ENCODE measurements at places on chromosomes 16 and 17.

DNA sequence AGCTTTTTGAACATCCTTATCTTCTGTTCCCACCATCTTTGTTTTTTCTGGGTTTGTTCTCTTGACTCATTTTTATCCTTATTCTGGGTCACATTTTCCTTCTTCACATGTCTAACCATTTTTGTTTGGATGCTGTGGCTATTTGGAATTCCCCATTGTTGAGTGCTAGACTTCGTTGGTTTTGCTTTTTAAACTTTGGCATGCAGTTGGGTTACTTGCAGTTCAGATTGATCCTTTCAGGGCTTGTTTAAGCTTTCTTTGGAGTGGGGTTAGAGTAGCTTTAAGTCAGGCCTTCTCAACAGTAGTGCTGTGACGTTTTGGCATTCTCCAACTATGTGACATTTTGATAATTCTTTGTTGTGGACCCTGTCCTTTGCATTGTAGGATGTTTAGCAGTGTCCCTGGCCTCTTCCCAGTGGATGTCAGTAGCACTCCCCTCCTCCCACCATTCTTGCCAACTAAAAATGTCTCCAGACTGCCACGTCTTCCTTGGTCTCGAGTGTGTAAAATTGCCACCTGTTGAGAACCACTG is 21.1 kb downstream of the PRMT7 start:
- DNase-seq: no peak

- no peak for DNase-seq
These were observed 7.2 kb upstream of the SLC52A1 start for GRCh38 chr17:5042157-5043022.

DNA sequence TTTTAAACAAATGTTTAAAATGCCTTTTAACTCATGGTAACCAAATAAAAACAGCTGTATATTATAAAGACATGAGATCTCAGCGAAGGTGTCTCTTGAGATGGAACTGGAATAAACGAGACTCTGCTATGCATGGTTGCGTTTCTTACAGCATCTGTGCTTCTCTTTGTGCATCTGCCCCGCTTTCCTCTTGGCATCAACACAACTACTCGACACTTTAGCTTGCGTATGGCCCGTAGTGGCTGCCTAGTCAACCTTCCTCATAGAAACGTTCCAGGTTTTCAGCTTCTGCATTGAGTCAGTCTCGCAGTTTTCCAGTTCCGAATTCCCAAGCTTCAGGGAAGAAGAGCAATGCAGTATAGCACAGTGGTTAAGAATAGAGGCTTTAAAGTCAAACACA is 214.9 kb downstream of the CEP112 start:
- DNase-seq: no peak

- DNase-seq: no peak
These were observed 98.8 kb downstream of the SYCE1L start for GRCh38 chr16:77297996-77298395.

GRCh38 chr17:40884708-40885512 is at the start of gene KRT20:
Gene KRT20, minus strand, starts transcription at chr17:40885242. Its CDS starts 57 bp downstream, at chr17:40885185.
- peak; percentile 11 for DNase-seq

DNA sequence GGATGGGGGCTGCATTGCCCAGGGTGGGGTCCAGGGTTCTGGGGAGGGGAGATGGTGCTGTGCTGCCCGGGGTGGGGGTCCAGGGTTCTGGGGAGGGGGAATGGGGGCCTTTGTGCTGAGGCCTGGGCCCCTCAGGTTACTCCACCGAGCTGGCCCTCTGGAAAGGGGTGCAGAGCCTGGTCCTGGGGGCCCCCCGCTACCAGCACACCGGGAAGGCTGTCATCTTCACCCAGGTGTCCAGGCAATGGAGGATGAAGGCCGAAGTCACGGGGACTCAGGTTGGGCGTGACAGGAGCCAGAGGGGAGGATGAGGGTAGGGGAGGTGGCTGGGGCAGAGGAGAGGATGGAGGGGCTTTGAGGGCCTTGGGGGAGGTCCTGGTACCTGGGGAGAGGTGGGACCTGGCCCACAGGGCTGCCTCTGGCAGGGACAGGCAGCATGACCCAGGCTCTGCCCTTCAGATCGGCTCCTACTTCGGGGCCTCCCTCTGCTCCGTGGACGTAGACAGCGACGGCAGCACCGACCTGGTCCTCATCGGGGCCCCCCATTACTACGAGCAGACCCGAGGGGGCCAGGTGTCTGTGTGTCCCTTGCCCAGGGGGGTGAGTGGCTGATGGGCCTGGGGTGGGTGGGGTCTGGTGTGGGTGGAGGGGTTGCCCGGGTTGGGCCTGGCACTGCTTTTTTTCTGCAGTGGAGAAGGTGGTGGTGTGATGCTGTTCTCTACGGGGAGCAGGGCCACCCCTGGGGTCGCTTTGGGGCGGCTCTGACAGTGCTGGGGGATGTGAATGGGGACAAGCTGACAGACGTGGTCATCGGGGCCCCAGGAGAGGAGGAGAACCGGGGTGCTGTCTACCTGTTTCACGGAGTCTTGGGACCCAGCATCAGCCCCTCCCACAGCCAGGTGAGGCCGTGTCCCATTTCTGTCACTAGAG is 7.8 kb downstream of the ITGAX start:
- DNase-seq: no peak

DNA sequence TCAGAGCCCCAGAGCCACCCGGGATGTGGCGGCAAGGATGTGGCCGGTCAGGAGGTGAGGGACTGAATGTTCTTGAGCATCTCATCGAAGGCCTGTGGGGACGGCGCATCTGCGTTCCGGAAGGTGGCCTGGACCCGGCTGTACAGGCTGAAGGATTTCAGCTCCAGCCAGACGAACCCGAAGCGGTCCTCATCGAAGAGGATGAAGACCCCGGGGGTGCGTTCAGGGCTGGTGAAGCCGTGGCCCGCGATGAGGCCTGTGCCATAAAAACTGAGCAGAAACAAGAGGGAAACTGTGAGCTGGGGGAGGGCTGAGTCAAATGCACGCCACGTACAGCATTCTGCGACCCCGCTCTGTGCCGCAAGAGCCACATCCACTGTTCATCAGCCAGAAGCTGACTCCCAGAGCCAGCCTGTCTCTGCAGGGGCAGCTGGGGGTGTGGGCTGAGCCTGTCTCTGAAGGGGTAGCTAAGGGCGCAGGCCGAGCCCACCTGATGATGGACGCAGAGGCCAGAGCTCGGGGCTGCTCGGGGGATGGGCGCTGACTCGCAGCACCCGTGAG is 14.1 kb upstream of the C16orf95 start:
- DNase-seq: no peak

- DNase-seq: no peak
These were observed 31.7 kb upstream of the LCMT1 start for GRCh38 chr16:25079637-25080378.

DNA sequence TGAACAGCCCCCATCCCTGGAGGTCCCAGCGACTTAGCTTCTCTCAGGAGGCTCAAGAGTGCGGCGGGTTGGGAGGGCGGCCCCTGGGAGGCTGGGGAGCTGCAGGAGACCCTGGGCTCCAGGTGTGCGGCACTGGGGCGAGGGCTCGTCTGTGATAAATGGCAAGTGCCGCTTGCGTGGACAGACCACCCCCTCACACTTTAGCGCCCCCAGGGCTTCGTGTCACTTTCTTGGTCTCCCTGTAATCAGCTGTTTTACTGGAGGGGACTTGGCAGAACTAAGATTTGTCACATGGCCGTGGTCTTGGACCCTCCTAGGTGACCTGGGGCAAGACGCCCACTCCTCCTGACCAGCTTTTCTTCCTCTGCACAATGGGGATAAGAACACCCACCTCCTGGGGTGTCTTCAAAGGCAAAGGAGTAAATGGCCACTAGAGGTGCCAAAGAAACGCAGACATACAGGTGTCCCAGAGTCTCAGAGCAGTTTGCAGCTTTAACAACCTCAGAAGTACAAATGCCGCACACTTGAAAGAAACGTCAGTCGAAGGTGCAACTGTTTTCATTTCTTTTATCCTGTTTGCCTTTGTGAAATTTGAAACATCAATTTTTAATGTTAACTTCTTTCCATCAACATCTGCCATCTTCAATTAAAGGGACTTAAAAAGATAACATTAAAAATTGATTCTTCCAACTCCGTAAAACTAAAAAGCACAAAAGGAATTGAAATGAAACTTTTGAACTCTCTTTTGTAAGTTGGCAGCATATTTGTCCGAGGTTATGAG is 946 bp downstream of the OSGIN1 start:
- peak; percentile 61 for DNase-seq

GRCh38 chr17:77534137-77534536 is 393.4 kb downstream of the SEC14L1 start:
- no peak for DNase-seq

DNA sequence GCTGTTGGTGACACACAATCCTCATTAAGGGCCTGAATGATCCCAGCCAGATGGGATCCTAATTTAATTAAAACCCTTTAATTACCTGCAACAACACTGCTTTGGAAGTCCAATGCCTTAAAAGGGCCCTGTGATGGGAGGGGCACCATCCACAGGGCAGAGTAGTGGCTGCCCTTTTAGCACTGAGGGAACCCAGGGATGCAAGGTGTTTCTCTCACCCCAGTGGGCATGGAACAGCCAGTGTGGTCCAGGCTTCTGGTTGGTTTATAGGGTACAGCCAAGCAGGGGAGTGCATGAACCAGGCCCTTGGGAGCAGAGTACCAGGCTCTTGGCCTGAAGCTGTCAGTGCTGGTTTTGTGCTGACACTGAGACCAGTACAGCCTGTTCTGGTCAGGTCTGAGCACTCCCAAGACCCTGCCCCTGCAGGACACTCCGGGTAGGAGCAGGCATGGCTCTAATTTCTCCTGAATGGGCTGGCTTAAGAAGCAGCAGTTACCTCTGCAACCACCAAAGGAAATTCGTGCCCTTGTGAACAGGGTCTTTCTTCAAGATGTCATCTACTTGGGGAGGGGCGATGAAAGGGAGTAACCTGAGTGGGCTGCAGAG is 9.9 kb downstream of the NXPH3 start:
- no peak for DNase-seq

GRCh38 chr17:68021963-68022362 is 13.6 kb upstream of the KPNA2 start:
- no peak for DNase-seq

DNA sequence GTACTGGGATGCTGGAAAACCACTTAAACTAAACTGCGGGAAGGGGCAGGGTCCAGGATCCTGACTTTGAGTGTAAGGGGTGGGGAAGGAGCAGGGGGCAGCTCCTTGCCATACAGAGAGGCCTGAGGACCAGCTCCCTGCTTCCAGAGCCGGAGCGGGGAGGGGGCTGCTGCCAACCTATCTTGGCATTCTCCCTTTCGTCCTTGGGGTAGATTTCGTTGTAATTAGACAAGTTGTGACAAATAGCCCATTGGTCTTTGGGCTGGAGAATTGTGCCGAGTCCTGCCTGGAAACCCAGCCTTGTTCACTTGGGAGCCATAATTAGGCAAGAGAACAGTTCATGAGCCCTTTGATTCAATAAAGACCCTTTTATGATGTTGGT is 175.5 kb downstream of the RAB11FIP4 start:
- no peak for DNase-seq

GRCh38 chr16:85126705-85127378 is 14.6 kb upstream of the CIBAR2 start:
- peak; percentile 29 for DNase-seq

DNA sequence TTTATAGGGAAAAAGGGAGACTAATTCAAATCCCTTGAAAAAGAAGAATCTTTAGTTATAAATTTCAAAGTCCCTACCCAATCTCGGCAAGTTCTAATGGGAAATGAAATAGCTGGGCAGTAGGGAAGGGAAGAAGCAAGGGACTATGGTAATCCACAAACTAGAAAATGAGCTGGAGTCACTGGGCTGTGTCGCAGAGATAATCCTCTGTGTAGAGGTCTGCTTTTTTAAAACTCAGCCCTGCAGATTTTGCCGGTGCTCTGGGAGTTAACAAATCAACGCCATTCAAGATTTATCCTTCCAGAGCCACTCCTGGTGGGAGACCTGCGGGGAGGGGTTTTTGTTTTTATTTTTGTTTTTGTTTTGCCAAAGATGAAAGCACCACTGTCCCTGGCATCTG is 20.8 kb downstream of the SNX11 start:
- no peak for DNase-seq

GRCh38 chr17:49456183-49456965 is 38.7 kb upstream of the NGFR start:
- DNase-seq: no peak

DNA sequence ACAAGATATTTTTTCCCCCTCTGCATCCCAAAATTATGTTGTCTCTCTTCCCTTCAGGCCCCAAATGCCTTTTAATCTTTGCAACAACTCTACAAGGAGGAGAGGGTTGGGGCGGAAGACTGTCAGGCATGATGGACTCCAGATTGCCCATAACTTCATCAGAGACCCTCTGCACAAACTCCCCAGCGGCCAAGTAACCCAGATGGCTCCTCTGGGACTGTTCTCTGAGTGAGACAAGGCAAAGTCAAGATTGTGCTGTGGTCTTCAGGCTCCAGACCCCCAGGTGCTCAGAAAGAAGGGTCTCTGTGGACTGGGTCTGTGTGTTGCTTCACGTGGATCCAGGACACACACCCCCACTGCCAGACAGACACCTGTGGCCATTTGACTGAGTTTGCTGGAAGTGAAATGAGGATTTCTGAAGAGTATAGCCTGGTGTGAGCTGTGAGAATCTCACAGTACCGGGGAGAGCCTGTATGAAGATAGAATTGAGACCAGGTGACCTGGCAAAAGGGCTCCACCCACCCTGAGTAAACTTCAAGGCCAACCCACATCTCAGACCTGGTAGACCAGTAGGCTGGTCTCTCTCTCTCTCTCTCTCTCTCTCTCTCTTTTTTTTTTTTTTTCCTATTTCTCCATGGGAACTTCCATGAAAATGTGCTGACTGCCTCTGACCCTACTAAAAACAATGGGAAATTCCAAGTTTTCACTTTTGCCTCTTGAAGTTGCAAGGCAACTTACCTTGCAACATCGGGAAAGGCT is 354.1 kb downstream of the SOX9 start:
- DNase-seq: no peak

GRCh38 chr16:79560318-79560717 is 40.2 kb downstream of the MAF start:
- DNase-seq: no peak

DNA sequence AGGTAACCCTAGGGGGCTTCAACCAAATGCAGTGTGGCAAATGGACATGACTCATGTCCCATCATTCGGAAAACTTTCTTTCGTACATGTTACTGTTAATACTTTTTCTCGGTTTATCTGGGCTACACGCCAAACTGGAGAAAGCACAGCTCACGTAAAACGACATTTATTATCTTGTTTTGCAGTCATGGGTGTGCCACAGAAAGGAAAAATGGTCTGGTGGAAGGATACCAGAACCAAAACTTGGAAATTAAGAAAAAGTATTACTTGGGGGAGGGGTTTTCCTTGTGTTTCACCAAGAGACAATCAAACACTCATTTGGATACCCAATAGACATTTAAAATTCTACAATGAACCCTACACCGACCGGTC is 23.6 kb downstream of the ALOX15B start:
- no peak for DNase-seq
